ENCODE measurements at places on chromosomes 4 and X.

GRCh38 chr4:3353752-3354454 is 61.1 kb downstream of the RGS12 start:
- no peak for DNase-seq

DNA sequence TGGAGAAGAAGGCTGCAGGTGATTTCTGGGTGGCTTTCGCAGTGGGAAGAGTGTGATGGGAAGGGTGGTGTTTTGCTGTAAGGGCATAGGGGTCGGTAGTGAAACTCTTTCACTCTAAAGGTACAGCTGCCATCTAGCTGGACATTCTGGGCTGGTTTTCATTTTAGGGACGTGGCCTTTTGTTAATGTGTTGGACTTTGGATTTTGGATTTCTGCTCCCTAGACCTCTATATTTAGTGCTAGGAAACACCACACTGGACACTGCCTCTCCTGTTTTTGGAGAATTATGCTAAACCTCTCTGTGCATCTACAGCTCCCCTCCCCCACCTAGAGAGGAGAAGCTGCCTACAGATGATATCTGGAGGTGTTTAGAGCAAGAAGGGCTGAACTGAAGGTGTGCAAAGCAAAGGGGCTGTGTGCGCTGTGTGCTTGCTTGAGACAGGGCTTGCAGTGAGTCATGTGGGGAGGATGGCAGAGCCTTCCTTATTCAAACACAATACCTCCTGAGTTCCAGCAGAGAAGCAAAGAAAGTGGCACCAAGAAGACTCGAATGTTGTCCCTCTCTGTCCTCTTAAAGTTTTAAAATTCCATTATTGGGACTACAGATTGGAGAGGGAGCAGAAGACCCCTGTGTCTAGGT is 47.9 kb downstream of the STARD8 start:
- DNase-seq = no peak

DNA sequence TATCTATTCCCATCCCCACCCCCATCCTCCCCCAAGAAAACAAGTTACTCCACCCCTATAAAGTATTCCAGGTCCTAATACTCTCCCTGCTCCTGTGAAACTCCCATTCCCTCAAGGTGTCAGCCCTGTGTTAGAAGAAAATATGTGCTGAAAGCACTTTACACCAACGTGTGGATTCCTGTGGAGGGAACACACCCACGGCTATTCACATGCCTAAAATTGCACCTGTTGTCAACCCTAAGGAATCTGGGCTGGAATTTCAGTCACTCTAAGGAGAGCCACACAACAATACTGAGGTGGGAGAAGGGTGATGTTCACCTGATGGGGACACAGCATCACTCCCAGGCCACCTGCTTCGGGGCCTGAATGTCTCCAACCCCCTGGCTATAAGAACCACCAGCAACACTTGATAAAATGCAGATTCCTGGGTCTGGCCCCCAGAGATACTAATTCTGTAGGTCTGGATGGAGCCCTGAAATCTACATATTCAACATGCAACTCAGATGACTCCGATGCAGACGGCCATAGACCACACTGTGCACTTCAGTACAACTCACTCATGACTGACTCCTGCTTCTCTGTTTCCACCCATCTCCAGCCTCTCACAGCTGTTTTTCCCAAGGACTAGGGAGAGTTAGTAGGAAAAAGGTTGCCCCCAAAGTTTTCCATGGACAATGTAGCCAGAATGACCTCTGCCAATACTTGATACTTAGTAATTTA is 15.8 kb downstream of the SCD5 start:
- no peak for DNase-seq

DNA sequence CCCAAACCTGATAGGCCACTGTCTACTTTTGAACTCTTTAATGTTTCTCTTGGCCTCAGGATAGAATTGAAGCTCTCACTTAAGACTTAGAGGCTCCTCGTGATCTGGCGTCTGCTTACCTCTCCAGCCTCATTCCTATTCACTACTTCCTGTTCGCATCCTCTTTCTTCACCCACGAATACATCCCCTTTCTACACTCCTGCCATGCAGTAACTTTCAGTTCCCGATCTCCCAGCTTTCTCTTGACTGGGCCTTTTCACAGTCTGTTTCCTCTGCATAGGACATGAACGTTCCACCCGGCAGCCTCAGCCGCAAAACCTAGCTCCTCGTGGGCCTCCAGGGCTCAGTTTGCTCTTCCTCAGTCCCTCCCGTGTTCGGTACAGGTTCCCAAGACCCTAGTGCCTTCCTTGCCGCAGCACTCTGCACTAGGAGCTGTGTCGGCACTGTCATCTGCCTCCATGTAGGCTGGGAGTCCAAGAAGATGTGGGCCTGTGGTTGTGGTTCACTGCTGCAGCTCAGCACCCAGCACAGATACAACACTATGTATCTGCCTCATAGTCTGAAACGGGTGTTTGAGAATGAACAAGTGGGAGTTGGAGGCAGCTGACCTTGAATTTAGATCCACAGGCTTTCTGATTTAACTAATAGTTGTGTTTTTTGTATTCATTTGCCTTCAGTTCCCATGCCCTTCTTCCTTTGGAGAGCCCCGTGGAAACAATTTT is 15.8 kb downstream of the RPL39 start:
- DNase-seq = no peak

DNA sequence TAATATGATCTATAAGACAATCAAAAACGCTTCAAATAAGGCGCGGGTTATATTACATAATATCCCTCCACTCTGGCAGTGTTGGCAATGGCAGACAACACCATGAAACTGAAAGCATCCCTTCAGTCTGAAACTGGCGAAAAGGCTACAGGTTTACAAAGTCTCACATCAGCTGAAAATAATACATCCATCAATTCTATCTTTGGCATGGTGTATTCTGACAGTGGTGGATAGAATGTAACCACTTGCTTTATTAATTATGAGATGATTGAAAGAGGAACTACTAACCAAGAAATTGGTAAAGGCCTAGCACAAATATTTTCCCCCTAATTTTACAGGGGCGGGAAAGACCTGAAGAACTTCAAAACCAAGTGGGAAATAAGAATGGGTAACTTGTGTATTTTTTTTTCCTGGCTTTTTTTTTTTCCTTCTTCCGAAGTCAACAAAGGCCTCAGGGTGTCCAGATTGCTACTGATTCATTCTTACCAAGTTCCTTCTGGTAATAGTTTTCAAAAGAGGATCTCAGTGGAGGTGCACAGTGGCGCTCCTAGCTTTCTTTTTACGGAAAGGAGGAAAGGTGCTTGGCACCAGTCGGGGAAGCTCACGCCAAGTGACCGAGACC is 728 bp downstream of the UBA6 start:
- no peak for DNase-seq

GRCh38 chr4:25098964-25099891 is 61.0 kb downstream of the SEPSECS start:
- DNase-seq = peak; percentile 6

- peak; percentile 1 for DNase-seq
Observed at GRCh38 chr4:46270986-46271596, 118.8 kb downstream of the GABRA2 start.

DNA sequence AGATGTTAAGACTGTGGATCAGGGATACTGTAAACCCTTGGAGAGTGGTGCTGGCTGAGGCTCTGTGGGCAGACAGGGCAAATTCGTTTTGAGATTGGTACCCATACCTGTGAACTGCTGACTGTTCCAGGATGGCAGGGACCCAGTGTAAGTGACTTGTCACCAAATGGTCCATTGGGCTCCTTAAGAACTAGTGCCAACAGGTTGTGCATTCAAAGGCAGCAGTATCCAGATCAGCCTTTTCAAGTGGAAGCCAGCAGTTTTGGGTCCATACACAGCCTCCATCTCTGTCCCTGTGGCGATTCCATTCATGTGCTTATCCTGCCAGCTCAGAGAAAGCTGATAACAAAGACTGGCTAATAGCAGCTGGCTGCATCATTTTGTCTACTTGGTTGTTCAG is 84.0 kb upstream of the SCOC start:
- no peak for DNase-seq

- DNase-seq = no peak
Observed at GRCh38 chr4:117577686-117578311, 456.5 kb upstream of the NDST3 start.

GRCh38 chr4:17068392-17068791 is 169.9 kb upstream of the LDB2 start:
- no peak for DNase-seq

DNA sequence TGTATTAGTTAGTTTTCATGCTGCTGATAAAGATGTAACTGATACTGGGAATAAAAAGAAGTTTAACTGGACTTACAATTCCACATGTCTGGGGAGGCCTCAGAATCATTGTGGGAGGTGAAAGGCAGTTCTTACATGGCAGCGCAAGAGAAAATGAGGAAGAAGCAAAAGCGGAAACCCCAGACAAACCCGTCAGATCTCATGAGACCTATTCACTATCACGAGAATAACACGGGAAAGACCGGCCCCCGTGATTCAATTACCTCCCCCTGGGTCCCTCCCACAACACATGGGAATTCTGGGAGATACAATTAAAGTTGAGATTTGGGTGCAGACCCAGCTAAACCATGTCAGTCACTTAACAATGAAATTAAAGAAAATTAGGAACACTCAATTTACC is 499.1 kb downstream of the FSTL5 start:
- DNase-seq = no peak

Data from fibroblast of the conjunctiva (primary cell).